Epithelial cell of esophagus (primary cell): ENCODE measurements at places on chromosomes 2 and 18.

DNA sequence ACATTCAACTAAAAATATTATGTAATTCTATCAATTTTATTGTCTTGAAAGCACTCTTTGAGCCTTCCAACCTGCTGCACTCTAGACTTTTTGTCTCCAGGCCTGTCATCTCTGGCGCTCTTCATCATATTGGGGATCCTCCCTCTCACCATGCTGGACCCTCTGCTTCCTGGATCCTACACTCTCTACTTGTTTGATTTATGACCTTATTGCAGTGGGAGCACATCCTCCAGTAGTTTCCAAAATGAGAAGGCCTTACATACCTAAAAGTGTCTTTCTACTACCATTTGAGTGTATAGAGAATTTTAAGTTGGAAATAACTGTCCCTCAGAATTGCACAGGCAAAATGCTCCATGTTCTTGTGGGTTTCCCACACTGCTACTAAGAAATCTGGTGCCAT is 25.2 kb downstream of the PNO1 start:
- no peak for DNase-seq

GRCh38 chr2:198700319-198700718 is 757.4 kb downstream of the SATB2 start:
- DNase-seq = no peak

DNA sequence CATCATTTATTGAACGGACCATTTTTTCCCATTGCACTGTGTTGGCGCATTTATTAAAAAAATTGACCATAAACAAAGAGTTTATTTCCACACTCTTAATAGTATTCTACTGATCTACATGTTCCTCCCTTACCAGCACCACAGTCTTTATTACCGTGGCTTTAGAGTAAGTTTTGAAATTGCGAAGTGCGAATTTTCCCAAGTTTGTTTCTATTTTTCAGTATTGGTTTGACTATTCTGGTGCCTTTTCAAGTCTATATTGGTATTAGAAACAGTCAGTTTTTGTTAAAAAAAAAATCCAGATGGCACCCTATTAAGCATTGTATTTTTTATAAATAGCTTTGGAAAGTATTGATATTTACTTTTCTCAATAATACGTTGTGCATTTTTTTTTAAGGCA is 795.1 kb upstream of the HS6ST1 start:
- DNase-seq = no peak

GRCh38 chr18:63444580-63444979 is 22.3 kb upstream of the VPS4B start:
- DNase-seq = peak; percentile 98

- no peak for DNase-seq
These were observed 118.1 kb upstream of the MAP2 start for GRCh38 chr2:209305746-209306196.

DNA sequence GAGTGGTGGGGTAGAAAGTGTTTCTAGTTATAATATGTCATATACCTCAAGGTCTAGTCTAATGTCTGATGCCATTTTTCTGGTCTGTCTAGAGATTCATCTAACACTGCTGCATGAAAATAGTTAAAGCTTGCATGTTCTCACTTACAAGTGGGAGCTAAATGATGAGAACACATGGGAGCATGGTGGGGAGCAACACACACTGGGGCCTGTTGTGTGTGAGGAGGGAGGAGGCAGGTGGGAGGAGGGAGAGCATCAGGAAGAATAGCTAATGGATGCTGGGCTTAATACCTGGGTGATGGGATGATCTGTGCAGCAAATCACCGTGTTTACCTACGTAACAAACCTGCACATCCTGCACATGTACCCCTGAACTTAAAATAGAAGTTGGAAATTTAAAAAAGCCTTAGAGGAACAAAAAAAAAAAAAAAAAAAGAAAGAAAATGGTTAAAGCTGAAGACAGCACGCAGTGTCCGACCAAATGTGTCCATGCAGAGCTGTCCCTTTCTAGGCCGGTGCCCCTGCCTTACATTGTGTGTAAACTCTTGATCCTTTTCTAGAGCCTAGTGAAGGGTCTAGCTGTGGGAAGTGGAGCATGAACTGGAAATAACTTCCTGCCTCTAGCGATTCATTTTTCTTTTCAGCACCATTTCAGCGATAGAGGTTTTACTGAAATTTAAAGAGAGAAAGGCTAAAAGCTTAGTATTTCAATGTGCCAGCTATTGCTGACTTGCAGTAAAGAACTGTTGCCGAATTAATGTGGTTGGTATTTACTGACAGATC is 94.0 kb downstream of the FMNL2 start:
- no peak for DNase-seq
